ENCODE measurements at places on chromosomes 3 and 15. TPM values are rescaled to one million over a fixed set of nuclear protein-coding genes. Genes with fewer than 3 reads are reported as not detected.

NR2E3 gene
- 0.14 TPM for total RNA-seq

PARP15 gene
- total RNA-seq: 0.14 TPM

ZDHHC19 gene
- total RNA-seq: not detected

CHRNB4 gene
- total RNA-seq: not detected

ALDH1L1 gene
- total RNA-seq: under 0.01 TPM

DPPA4 gene
- not detected for total RNA-seq

XCR1 gene
- under 0.01 TPM for total RNA-seq

SNX22 gene
- 0.18 TPM for total RNA-seq

SNX4 gene
- 26.9 TPM for total RNA-seq

CPN2 gene
- total RNA-seq: not detected

IGF2BP2 gene
- 28.8 TPM for total RNA-seq

DNAH1 gene
- 1.7 TPM for total RNA-seq

FOXB1 gene
- not detected for total RNA-seq

FANCD2OS gene
- total RNA-seq: not detected

PPARG gene
- 16.2 TPM for total RNA-seq

TF gene
- 0.28 TPM for total RNA-seq

LHFPL4 gene
- 0.09 TPM for total RNA-seq

CNOT10 gene
- 24.6 TPM for total RNA-seq

C3orf80 gene
- total RNA-seq: 8.0 TPM
